ENCODE measurements at places on chromosomes 11 and 22. TPM values are rescaled to one million over a fixed set of nuclear protein-coding genes. Genes with fewer than 3 reads are reported as not detected.
A peak's percentile ranks its signal among the peaks of the same experiment; 100 is the strongest.

DNA sequence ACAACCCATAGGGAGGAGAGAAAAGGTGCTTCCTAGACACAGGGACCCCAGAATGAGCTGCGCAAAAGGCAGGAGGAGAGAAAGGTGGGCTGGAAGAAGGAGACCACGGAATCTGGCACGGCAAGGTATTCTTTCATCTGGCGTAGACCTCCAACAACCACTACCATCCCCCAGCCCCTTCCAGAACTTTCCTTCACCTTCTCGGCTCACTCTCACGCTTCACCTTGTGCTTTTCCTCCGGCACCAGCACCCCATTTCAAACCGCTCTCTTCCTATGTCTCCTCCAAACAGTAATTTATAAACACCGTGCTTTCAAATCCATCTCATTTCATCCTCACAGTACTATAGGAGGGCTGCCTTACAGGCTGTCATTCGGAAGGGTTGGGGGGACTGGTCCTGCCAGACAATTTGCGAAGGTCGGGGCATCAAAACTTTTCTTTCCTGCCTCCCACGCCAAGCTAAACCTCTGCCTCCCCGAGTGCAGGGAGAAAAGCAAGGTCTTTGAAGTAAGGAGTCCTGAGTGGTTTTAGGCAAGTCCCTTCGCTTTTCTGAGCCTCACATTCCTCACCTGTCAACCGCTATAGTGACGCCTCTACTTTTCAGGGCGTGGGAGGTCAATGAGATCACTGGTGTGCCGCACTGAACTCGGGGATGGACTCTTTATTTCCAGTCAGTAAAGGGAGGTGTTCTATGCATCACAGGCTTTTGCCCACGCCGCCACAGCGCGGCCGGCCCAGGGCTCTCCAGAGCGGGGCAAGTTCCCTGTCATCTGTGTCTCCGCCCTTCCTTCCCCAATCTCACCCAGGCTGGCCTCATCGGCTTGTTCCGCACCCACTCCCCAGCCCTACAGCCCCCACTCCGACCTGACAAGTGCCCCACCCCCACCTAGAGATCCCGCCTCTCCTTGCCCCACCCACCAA is 800 bp downstream of the KCTD21 start:
- peak; percentile 84 for DNase-seq

DNA sequence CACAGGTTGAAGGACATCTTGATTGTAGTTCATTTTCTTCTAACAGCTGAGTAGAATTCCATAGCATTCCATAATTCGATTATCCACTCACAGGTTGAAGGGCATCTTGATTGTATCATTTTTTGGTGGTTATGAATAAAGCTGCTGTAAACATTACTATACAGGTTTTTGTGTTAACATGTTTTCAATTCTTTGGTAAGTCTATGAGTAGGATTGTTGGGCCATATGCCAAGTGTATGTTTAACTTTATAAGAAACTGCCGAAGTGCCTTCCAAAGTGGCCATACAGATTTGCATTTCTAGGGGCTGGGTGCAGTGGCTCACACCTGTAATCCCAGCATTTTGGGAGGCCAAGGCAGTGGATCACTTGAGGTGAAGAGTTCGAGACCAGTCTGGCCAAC is 44.6 kb downstream of the ANKRD42 start:
- DNase-seq = no peak

- DNase-seq = peak; percentile 22
Observed at GRCh38 chr11:75689863-75690609, 21.2 kb upstream of the MAP6 start.

- no peak for DNase-seq
Observed at GRCh38 chr11:18471995-18472394, 16.3 kb downstream of the LDHAL6A start.

DNAL4 gene
- 18.9 TPM for total RNA-seq

DNA sequence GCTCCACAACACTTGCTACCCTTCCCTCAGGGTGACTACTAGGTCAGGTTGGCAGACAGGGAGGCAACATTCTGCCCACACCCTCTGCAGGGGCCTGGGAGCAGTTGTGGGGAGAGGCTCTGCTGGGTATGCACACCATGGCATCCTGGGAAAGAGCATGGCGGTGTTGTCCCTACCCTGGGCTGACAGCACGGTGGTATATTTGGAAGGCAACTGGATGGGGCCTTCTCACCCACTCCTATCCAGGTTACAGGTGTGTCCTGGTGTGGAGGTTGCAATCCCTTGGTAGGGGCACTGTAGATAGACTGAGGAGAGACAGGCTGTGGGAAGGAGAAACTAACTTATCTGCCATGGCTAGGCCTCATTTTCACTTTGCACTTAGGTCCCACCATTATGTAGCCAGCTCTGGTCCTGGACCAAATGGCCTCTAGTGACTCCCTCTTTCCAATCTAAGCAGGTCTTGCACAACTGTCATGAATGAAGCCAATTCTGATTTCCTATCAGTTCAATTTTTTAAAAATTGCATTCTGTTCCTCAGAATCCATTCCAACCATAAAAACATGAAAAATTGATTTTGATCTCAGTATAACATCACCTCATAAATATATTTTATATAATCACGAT is 54.0 kb upstream of the CD44 start:
- DNase-seq = no peak

DNA sequence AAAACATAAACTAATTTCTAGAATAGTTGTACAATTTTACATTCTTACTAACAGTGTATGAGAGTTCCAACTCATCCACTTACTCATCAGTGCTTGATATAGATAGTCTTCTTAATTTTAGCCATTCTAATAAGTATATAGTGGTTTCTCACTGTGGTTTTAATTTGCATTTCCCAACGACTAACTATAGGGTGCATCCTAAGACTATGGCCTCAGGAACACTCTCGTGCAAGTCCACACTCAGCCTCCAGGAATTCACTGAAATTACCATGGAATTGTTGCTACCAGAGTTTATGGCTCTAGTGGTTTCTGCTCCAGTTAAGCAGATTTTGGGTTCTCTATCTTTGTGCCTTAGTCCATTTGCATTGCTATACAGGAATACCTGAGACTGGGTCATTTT is 60.1 kb upstream of the GUCY1A2 start:
- peak; percentile 7 for DNase-seq

DNA sequence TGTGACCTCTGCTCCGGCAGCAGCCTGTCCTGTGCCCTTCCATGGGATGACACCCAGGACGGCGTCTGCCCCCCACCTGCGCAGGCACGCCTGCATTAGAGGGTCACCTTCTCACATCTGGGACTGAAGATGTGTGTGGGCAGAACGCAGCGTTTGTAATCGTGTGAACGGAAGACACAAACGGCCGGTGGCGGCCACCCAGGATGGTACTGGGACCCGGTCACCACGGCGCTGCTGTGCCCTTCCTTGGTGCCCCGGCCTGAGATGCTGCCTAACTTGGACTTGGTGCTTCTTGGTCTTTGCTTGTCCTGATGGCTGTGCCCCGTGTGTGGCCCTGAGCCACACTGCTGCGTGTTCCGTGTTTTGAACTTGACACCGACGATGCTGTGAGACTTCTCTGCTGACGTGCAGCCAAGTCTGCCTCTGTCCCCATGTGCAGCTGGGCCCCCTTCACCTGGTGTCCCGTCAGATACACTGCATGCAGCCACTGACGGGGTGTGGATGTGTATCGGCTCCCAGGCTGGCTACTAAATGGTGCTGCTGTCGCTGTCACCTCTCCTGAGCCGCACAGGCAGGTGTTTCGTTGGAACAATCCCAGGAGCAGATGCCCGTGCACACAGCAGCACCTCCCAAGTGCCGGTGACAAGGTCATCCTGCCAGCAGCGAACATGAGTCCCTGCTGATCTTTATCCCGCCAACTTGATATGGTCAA is 21.4 kb downstream of the YPEL1 start:
- no peak for DNase-seq

DNA sequence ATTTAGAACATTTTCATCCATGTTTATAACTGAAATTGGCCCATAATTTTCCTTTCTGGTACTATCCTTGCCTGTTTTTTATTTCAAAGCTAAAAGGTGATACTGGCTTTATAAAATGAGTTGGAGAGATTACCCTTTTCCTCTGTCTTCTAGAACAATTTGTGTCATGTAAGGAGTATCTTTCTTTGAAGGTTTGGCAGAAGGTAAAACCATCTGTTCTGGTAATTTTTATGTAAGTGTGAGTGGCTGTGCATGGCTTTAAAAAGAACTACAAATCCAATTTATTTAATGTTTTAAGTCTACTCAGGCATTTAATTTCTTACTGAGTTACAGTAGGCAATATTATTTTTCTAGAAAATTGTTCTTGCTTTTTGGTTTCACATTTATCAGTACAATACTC is 7.7 kb upstream of the MRGPRD start:
- DNase-seq = no peak

DNA sequence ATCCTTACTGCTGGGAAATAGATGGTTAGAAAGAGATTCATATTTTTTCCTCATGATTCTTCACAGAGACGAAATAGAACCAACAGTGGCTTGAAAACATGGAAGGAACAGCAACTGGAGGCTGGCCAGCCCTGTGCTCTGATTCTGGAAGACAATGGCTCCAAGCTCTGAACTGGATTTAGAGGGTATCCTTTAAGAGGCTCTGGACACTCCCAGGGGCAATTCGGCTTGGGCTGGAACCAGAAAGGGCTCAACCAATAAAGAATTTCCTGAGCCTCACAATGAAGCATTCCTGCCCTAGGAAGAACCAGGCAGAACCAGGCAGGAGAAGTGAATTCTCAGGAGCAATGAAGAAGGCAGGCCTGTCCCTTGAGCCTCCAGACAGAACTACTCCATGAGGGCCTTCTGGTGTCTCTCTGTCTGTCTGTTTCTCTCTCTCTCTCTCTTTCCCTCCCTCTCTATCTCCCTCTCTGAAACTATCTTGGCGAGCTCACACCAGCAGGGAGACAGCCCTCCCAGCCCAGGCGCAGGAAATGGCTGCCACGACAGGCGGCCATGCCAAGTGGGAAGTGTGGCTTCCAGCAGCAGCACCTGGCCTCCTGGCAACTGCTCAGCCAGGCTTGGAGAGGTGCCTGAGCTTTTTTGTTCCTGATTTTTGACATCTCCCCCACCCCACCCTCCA is 93.3 kb downstream of the RCN1 start:
- no peak for DNase-seq

GRCh38 chr11:17788084-17788483 is 53.5 kb downstream of the KCNC1 start:
- no peak for DNase-seq

P2RX3 gene
- total RNA-seq = not detected

- peak; percentile 98 for DNase-seq
Observed at GRCh38 chr11:32583459-32584271, at the start of gene EIF3M. EIF3M (plus strand) TSS chr11:32583831; CDS start chr11:32583888, 57 bp downstream.

NECTIN1 gene
- total RNA-seq = 5.2 TPM

- DNase-seq = no peak
Observed at GRCh38 chr11:126696982-126697381, 303.6 kb downstream of the KIRREL3 start.

SF3A1 gene
- 12.9 TPM for total RNA-seq

DNA sequence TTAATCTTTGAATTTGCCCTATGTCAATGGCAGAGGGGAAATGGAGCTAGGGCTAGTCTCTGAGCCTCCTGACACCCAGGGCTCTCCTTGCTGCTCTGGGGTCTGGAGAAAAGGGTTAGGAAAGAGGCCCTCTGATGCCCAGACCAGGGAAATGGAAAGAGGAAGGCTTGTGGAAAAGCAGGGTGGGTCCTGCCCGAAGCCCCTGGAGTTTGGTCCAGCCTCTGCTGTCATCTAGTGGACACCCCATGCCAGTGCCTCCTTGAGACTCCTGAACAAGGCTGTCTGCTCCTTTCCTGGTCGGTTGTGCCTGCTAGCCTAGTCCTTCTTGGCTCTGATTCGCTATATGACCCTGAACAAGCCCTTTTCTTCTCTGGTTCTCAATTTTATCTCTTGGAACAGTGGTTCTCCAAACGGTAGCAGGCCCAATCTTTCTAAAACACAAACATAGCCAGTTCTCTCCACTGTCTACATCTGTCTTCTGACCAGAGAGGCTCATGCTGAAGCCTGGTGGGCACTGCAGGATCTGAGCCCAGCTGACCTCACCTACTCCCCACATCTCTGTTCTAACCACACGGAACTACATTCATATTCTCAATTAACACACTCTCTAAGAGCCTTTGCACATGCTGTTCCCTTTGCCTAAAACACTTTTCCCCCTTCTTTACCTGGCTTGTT is 8.8 kb upstream of the PLA2G3 start:
- peak; percentile 78 for DNase-seq

- DNase-seq = peak; percentile 52
Observed at GRCh38 chr22:25057013-25057881, 104.7 kb downstream of the KIAA1671 start.

GRCh38 chr11:130945896-130946295 is 29.6 kb upstream of the SNX19 start:
- DNase-seq = peak; percentile 95

GSTT2B gene
- 5.3 TPM for total RNA-seq

TRIM49 gene
- total RNA-seq = not detected

GRCh38 chr11:120681434-120682331 is 170.1 kb downstream of the GRIK4 start:
- DNase-seq = no peak

DNA sequence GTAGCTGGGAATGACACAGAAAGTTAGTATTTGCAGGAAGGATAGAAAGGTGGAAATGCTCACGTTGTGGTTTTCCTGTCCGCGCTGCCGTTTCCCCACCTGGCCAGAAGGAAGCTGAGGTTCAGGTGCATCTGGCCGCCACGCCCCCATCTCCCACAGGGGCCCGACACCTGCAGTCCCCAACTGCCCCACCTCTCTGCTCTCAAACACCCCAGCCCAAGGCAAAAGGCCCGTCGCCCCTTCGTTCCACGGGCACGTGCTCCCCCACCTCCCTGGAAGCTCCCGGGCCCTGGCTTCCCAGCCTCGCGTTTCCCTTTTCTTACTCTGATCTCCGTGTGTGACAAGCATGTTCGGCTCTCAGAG is 985.1 kb downstream of the BRD1 start:
- DNase-seq = no peak

GRCh38 chr11:69303427-69303826 is 9.5 kb downstream of the MYEOV start:
- no peak for DNase-seq

FCHSD2 gene
- 9.1 TPM for total RNA-seq

- DNase-seq = no peak
Observed at GRCh38 chr11:831961-832528, 707 bp upstream of the CD151 start.

DNA sequence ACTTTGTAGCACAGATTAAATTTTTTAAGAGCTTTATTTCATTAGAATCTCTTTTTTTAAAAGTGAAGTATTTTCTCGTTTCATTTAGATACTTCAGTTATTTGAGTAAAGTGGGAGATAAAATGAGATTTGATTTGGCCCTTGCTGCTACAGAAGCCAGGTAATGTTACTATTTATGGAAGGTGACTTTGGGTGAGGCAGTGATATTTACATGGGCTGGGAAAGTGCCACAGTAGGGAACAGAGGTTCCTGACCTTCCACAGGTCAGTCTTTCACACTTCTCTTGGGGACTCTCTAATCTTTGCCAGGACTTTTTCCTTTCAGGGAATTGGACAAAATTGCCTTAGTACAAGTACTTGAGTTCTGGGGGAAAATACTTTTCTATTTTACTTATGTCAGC is 20.4 kb downstream of the CTR9 start:
- no peak for DNase-seq

Data from GM23248 (cell line).